ENCODE measurements at places on chromosomes 3 and 15. TPM values are rescaled to one million over a fixed set of nuclear protein-coding genes. Genes with fewer than 3 reads are reported as not detected.

DNA sequence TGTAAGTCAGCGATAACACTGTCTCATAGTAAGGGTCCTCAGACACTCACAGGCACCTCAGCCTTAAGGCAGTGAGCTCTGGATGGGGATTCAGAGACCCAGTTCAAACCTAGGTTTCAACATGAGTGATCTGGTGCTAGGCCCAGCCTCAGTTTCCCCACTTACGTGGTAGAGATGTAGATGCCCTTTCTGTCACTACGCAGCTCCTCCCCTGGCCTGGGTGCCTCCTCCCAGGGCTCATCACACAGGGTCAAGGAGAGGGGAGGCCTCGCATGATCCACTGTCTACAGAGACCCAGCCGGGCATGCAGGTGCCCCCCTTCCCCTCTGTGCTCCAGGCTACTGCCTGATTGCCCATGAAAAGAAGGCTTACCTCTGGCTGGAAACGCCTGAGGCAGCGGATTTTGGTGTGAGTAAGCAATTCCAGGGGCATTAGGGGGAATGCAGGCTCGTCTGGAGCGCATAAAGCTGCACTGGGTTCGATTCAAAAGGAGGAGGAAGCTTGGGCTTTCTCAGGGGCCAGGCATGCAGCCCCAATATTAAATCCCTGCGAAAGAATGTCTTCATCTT lies 69.8 kb upstream of the ANKRD34C start:
- no peak for DNase-seq

DNA sequence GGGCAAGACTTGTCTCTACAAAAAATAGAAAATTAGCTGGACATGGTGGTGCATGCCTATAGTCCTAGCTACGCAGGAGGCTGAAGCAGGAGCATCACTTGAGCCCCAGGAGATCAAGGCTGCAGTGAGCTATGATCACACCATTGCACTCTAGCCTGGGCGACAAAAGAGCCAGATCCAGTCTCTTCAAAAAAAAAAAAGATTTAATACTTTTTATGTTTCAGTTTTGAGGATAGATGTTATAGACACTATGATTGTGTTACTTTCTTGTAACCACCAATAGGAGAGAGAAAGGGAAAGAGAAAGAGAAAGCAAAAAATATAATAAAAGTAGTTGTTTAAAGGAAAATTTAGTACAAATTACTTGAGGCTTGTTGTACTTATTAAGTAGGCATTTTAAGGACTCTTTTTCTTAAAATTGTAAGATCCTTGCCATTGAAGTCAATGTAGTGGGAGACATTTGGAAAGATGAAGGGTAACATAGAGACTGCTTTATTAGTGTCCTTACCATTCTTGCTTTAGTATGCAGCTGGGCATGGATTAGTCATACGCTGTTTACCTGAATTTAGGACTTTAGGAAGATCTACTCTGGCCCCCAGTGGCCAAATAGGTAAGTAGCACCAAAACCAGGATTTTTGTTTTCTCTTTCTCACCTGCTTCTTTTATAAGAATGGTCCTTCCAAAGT lies 35.1 kb upstream of the ZDHHC23 start:
- peak; percentile 69 for DNase-seq

DNA sequence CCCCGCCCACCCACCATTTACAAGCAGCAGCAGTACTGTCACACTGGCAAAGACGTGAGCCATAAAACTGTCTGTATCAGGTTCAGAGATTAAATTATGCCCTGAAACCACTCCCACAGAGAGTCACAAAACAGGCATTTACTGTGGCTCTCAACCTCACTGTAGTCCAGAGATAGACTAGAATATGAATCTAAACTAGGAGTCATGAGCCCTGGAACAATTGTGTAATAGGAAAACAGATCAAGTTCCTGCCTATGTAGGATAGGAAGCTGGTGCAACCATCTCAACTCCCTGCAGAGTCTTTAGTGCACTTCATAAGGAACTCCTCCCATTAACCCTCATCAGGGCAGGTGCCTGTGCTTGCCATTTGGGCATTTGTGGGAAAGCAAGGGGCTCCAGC lies 61.7 kb downstream of the FAM227B start:
- no peak for DNase-seq

GRCh38 chr3:18556503-18557135 lies 131.5 kb upstream of the SATB1 start:
- DNase-seq: no peak

GRCh38 chr3:185052631-185053030 lies 100.2 kb downstream of the C3orf70 start:
- no peak for DNase-seq

- no peak for DNase-seq
Observed at GRCh38 chr15:90228960-90229359, 4.8 kb downstream of the CIB1 start.

DNA sequence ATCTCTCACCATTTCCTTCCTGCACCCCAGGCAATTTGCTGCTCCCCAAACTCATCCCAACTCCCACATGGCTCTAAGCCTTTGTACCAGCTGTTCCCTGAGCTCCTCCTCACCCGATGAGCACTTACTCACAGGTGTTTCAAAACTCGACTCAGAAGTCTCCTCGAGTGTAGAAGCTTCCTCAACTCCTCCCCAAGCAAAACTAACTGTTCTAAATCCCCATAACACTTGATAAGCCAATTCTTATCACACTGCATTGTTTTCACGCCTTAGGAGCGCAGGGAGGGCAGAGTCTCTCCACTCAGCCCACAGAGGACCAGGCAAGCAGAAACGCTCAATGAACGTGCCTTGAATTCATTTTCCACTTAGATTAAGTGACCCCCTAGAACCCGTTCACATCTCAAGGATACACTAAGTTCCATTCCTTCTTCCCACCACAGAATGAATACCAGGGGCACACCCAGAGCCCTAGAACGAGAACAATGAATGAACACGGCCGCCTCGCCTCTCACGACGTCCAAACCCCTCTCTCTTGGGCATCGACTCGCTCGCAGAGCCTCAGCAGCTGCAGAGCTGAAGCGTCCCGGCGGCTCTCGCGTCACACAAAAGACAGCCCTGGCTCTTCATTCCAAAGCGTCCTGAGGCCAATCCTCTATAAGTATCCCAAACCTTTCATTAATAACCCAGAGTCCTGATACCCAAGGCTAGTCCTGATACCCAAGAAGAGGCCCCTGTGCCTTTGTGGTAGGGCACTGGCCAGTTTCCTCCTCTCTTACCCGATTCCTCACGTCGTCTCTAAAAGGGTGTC lies 1.1 kb downstream of the RAF1 start:
- DNase-seq: no peak

- no peak for DNase-seq
Observed at GRCh38 chr3:181999314-181999713, 287.6 kb downstream of the SOX2 start.

DNA sequence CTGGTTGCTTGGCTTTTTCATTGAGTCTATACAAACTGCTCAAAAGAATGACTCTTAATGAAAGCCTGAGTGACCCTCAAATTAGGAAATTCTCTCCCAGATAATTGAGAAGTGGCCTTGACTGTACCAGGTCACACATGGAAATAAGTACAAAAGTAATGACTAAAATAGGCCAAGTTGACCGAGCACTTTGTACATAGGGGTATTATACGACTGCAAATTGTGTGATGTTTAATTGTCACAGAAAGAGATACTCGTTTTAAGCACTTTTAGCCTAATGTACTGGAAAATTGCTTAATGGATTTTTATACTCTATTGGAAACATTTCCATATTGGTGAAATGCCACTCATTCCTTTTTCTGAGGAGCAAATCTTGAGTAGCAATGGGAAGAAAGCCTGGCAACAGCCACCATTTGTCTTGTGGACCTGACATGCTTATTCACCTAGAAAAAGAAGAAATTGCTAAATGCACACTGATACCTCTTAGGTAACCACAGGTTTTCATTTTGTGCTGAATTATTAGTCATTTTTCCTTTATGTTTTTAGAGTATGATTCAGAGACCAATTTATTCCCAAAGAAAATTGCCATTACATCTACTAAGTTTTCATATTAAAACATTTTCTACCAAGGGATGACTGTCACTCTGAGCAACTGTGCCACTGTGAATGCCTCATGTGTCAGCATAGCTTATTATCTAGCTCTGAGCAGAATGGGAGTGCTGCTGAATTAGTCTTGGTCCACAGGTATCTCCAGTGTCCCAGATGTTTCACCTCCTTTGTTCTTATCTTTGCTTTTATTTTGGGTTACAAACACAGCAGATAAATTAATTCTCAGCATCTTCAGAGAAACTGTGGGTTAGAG lies 8.9 kb upstream of the PXK start:
- no peak for DNase-seq

GRCh38 chr3:171315101-171315500 lies 145.1 kb downstream of the TNIK start:
- DNase-seq: no peak

DNA sequence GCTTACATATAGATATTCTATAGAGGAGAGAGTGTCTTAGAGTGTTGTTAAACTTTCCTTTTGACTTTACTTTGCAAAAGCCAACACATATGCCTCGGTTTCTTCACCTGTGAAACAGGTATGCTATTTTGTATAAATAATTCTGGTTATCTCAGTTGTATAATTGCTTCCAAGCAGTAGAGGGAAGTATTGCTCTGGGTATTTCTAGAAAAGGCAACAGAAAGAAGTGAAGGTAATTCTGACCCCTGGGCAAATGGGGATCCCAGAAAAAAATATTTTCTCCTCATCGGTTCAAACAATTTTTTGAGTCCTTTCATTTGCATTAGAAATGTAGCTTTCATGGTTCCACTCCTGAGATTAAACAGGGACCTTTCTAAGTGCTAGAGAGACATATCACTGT lies 216.5 kb upstream of the SEMA6D start:
- no peak for DNase-seq

GRCh38 chr15:45391746-45392583 lies 13.6 kb upstream of the GATM start:
- no peak for DNase-seq

DNA sequence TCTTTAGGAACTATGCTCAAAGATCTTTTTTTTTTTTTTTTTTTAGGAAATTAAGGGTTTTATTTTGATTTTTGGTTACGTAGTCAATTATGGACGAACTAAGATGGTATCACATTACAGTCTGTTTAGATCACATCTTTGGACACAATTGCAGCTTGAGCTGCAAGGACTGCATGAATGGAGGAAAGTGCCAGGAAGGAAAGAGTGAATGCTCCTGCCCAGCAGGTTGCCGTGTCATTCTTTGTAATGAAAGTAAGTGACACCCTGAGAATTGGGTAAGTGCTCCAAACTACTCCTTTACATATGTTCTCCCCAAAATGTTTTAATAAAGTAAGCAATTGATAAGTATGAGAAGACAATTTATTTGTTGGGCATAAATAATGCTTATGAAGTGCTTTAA lies 716.5 kb upstream of the GOLIM4 start:
- DNase-seq: no peak

- DNase-seq: no peak
Observed at GRCh38 chr15:31330111-31330785, 3.6 kb downstream of the KLF13 start.

- no peak for DNase-seq
Observed at GRCh38 chr3:178859386-178859785, 212.2 kb downstream of the ZMAT3 start.

GRCh38 chr3:15974647-15975046 lies 176.9 kb upstream of the ANKRD28 start:
- DNase-seq: no peak

DNA sequence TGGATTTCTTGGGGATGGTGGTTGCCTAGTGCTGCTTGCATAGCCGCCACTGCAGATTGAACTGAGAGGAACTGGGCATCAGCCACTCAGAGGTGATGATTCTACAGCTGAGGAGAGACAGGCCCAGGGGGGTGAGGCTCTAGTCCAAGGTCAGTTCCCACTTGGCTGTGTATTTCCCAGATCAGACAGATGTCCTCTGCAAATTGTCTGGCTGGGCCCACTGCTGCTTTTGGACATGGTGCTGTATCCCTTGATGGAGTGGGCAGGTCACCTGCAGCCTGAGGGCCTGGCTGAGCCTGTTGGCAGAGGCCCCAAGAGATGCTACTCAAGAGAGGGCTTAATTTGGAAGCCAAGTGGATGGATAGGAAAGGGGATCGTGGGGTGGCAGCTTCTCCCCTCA lies 124.5 kb upstream of the CTDSPL start:
- DNase-seq: no peak

- DNase-seq: no peak
Observed at GRCh38 chr3:178960918-178961317, 110.7 kb downstream of the ZMAT3 start.

DNA sequence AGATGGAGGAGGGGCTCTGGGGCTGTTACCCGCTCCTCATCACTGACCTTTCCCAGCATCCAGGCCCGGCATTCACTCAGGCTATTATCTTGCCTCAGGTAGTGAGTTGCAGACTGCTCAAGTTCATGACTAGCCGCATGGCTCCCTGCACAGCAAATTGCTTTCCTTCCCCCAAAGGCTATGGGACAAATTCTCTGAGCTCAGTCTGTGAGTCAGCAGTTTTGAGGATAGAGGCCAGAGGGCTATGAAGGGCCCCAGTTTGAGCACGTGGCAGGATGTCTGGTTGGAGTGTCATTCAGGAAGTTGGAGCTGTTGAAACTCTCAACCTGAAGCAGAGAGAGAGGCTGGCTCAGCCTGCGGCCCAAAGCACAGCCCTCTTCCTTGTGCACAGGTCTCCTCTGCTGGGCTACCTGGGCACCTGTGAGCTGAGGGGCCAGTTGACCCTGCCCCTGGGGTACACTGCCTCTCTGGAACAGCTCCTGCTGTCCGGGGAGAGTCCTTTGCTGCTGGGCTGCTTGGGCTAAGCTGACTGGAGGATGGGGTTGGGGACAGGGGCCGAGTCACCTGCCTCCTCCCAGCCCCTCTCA lies 7.9 kb downstream of the FAH start:
- DNase-seq: peak; percentile 87

DNA sequence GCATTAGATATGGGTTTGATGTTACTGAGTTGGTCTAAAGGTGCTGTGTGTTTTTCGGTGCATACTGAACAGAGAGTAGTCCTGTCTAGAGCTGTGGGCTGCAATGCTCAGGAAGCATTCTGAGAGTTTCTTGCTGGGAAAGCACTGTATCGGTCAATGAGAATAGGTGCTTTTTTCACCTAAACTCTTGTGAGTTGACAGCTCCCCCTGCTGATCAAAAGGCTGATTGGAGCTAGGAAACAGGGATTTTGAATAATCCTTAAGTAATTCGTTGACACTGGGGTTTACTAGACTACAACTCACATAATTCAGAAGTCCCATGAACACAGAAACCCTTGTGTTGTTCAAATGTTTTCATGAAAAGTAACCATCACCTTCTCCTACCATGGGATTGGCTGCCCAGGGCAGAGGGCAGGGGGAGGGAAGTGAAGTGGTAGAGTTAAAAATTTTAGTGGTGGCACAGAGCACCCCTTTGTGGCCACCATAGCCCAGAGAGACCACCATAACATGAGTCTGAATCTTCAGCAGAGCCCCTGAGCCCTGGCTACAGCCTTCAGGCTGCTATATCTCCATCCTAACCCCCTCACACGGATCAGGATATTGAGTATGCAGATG lies 13.0 kb upstream of the MANF start:
- peak; percentile 55 for DNase-seq

Gene XCR1
- not detected for total RNA-seq

Gene PLSCR4
- total RNA-seq: 1.5 TPM

Gene FOXB1
- not detected for total RNA-seq

Gene CRYBG3
- total RNA-seq: 10.9 TPM

Gene GP5
- not detected for total RNA-seq

Gene FEZF2
- not detected for total RNA-seq

Gene FNDC3B
- total RNA-seq: 110 TPM

Gene GOLGA8G
- not detected for total RNA-seq

Gene CNOT10
- total RNA-seq: 39.0 TPM

Gene GPR149
- total RNA-seq: not detected

Gene APBA2
- 0.62 TPM for total RNA-seq

Gene THPO
- total RNA-seq: 2.8 TPM
